Stimulated activated CD4-positive, alpha-beta T cell treated with anti-CD3 and anti-CD28 coated beads, TNF-alpha, amount 100 ng/mL, for 1 hour (primary cell): ENCODE measurements at places on chromosomes 16 and 17.

GRCh38 chr17:45061606-45062205 lies 589 bp downstream of the NMT1 start:
- DNase-seq: no peak

DNA sequence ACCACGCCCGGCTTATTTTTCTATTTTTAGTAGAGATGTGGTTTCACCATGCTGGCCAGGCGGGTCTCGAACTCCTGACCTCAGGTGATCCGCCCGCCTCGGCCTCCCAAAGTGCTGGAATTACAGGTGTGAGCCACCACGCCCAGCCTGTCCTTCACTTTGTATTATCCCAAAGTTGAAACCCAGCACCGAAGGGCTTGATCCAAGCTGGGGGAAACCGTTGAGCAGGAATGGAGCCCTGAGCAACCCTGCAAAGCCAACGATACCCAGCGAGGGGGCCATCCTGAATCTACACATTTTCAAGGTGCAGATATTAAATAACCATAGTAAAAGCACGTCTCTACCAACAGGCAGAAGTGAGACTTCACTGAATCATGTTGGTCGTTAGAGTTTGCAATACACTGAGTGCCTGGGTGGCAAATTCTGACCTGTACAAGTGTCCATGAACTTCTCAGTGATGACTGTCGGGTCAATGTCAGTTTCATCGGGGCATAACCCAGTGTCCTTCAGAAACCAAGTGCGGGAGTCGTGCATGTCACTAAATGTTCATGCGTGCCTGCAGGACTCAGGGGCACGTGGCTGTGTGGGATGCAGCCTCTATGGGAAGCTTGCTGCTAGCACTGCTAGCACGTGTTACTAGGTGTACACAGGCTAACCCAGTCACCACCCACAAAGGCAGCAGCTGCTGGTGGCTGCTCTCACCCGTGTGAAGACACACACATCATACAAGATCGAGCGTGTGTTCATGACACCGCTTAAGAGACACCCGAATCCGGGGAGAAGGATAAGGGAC lies 10.5 kb upstream of the RBFOX3 start:
- no peak for DNase-seq

DNA sequence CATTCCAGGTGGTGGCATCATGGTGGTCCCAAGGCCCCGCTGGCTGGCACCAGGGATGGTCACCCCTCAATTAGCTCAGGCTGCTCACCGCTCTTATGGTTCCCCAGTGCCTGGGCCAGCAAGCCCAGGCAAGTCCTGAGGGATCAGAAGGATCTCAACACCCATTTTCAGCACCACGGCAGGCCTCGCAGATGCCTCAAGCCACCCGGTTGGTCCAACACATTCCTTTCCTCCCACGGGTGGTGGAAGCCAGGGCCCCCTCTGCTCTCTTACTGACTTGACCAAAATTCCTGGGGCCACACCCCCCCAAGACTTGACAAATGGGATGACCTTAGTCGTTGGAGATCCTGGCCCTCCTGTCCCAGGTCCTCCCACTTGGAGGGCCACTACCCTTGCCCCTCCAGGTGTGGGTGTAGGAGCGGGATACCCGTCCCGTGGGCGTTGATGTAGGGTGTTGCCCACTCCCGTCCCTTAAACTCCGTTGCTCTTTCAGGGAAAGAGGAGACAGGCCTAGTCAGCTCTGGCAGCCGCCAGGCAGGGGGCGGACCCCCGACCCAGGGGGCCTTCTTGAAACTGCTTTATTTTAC lies 5.9 kb downstream of the ZNF205 start:
- DNase-seq: no peak

DNA sequence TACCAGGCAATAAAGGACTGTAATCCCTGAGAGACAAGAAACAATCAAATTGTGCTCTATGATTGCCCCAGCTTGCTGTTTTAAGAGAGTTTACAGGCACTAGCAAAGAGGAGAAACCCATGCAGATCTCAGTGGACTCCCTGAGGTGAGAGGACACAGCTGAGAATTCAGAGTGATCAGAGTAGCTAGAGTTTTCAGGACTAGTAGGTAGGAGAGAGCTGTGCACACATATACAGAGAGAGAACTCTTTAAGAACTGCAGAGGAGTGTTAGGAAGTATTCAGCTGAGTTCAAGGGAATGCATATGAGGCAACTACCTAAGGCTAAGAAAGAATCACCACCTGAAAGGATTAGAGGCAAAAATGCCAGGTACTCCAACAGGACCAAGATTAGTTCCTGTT lies 904.8 kb downstream of the CDH8 start:
- DNase-seq: no peak

- no peak for DNase-seq
These were observed 74.1 kb downstream of the CCDC182 start for GRCh38 chr17:57670769-57671569.

GRCh38 chr16:89629827-89630610 lies 16.6 kb downstream of the DPEP1 start:
- no peak for DNase-seq

DNA sequence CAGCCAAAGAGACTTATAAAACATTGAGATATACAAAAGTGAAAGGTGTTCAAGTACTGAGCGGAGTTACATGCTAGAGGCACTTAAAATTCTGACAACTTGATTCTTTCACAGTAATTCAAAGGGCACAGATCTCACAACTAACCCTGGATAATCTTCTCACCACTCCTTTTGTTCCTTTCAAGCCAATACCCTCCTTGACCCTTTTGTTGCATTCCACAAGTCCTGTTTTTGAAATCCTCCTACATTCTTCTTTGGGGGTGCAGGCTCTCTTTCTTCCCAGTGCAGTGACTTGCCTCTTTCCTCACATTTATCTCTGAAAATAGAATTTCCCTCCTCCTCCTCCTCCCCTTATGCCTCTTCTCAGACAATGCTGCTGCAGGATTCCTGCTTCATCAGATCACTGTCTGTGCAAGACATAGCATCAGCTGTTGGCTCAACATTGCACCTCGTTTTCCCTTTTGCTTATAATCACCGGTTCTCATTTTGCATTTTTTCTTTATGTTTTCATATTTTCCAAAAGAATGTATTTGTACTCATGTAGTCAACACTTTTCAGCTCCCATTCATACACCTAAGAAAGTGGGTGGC lies 199.3 kb downstream of the CDH8 start:
- DNase-seq: no peak

- DNase-seq: no peak
These were observed 58.3 kb downstream of the VPS35L start for GRCh38 chr16:19613834-19614233.

- DNase-seq: no peak
These were observed 8.3 kb upstream of the CDH3 start for GRCh38 chr16:68636818-68637217.

DNA sequence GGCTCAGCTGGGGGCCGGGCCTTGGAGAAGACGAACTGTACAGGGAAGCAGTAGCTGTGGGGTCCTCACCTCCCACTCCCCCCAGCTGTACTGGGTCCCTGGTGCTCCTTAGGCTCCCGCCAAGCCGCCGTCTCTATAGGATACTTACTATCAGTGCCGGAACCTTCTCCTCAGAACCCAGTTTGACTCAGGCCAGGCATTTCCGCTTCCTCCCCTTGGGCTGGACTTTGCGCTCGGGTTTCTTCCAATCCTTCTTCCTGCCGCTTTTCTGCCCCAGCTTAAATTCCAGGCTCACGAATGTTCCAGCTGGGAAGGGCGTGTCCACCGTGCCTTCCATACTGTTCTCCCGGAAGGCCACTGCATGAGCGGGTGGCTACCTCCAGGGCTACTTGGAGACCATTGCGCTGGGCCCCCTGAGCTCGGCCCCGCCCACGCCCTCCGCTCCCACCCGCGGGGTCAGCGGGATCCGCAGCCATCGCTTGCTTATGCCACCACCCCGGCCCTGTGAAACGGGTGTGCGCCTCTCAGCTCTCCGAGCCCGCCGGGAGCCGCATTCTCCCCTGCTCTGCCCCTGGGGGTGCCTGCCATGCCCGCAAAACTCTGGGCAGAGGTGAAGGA lies 1795.9 kb downstream of the TP53TG3F start:
- no peak for DNase-seq

DNA sequence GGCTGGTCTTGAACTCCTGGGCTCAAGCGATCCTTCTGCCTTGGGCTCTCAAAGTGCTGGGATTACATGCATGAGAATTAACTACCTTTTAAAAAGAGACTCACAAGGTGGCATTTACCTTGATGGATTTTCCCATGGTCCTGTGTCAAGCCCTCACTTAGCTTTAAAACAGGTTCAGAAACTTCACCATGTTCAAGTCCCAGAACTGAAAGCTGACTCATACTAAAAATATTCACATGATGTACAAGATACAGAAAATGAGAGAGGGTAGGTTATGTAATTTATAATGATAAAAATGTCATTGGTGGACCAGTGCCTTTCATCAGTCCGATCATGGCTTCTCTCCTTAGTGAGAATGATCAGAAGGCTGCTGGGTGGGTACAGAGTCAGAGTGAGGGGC lies 4.3 kb upstream of the AKAP1 start:
- no peak for DNase-seq

GRCh38 chr17:1455291-1455796 lies 688 bp downstream of the CRK start:
- no peak for DNase-seq

DNA sequence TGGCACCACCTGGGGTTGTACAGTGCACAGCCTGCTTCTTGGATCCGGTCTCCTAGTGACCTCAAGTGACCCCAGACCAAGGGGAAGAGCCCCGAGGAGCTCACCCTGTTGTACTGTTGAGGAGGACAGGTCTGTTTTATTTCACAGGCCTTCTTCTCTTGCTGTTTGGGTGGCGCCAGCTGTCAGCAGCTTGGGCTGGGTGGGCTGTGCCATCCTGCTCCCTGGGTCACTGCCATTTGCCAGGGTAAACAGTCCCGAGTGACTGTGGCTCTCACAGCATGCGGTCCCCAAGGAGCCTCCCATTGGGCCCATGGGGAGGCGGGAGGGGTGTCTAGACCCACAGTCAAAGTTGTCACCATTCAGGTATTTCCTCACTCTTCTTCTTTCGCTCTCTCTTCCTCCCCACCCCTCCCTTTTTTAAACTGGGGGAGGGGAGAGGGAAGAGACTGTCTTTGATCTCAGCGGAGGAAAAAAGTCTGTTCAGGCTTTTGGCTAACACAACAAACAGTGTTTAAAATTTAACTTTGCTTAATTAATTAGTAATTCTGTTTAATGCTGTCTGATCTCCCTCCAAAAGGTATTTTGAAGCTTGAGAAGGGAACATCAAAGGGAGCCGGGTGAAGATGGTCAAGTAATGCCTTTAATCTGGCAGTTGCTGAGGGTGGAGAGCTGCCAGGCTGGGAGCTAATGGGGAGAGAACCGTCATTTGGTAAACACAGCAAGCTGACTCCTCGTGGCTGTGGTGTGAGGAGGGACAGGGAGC lies 64.0 kb downstream of the SNX20 start:
- DNase-seq: no peak

GRCh38 chr16:57252148-57252721 lies 7.2 kb downstream of the ARL2BP start:
- no peak for DNase-seq

GRCh38 chr16:17072104-17072503 lies 398.7 kb downstream of the XYLT1 start:
- no peak for DNase-seq

DNA sequence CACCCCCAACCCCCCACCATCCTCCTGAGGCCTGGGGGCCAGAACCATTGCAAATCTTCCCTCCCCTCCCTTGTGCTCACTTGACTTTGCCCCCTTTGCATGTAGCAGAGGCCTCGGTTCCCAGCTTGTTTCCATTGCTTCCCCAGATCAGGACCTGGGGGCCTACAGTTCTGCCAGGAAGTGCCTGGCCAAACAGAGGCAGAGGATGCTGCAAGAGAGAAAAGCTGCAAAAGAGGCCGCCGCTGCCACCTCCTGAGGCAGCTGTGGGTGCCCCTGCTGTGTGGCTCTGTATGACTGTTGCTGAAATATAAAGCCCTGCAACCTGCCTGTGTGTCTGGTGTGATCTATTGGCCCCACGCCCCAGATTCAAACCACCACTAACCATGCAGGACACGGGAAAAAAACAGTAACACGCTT lies 2.3 kb downstream of the NDUFB10 start:
- DNase-seq: no peak

GRCh38 chr17:31008374-31009041 lies 37.7 kb downstream of the RNF135 start:
- peak; percentile 34 for DNase-seq

GRCh38 chr17:77451245-77451893 lies 310.6 kb downstream of the SEC14L1 start:
- peak; percentile 40 for DNase-seq
